Natural killer cell treated with Interleukin-12 subunit alpha and Interleukin-12 subunit beta and Interleukin-15 and Interleukin-18, amount 100 ng/mL, for 72 hours (primary cell): ENCODE measurements at places on chromosomes 1 and 21. TPM values are rescaled to one million over a fixed set of nuclear protein-coding genes. Genes with fewer than 3 reads are reported as not detected.

Gene PTPN22
- 26.0 TPM for total RNA-seq

Gene ARHGAP30
- total RNA-seq = 250 TPM

DNA sequence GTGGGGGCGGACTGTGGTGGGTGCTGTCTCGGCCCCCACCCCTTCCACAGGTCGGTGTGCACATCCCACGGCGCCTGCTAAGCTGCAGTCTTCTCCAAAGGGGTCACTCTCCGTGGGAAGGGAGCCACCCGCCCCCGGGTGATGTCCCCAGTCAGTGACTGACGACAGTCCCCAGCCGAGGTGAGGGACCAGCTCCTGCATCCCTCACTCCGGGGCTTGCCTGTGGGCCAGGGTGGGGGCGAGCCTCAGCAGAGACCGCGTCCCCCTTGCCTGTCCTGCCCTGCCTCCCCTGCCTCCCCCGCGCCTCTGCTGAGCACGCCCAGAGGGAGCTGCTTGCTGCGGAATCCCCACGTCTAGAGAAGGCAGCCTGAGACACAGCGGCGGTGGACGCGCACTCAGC is 35.9 kb upstream of the PDE9A start:
- H3K36me3 ChIP-seq = no peaks in the 10 kb centered on the region
- H3K4me3 ChIP-seq = no peak overlapping the region

- H3K27ac ChIP-seq = peak overlapping the region; percentile 4
- H3K36me3 ChIP-seq = peaks cover 4% of the 10 kb centered on the region
- H3K27me3 ChIP-seq = no peaks in the 10 kb centered on the region
- no peak overlapping the region for H3K4me3 ChIP-seq
These were observed 25.4 kb downstream of the ECE1 start for GRCh38 chr1:21264898-21265297.

- no peaks in the 10 kb centered on the region for H3K36me3 ChIP-seq
- no peaks in the 10 kb centered on the region for H3K27me3 ChIP-seq
- peaks cover 19% of the 10 kb centered on the region for H3K4me1 ChIP-seq
- DNase-seq = no peak
- H3K27ac ChIP-seq = no peak overlapping the region
These were observed 235.1 kb upstream of the B3GALT2 start for GRCh38 chr1:193421487-193421886.

DNA sequence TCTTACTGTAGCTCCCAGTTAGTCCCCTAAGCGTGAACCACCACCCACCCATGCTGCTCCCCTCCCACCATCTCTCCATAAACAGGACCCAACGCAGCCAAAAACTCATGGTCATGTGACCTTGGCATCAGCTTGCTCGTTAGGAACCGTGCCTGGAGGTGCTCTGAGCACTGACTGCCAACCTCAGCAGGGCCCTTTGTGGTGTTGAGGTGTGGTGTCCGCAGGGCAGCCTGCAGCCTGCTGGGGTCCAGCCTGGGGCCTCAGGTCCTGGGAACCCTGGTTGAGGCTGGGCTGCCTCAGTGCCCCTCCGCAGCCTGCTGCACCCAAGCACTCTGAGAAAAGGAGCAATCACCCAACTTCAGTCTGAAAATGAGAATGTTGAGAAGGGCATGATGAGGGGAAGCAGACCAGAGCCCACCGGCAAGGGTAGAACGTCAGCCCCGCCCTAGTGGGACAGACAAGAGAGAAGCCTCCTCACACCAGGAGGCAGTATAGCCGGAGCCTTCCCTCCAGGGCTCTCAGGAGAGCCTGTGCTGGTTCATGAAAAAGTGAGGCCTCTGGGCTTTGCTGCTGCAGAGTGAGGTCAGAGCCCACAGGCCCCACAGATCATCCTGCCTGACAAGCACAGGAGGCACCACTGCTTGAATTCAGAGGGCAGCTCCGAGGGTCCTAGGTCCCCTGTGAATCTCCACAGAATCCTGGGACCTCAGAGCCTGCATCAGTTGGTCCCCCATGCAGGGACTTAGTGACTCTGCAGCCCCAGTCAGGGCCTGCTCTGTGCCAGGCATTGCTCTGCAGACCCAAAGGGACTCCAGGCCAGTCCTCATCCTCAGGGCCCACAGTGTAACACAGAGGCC is 4.9 kb upstream of the COL6A2 start:
- no peak overlapping the region for H3K4me3 ChIP-seq
- peak; percentile 49 for DNase-seq
- no peak overlapping the region for H3K27ac ChIP-seq
- H3K4me1 ChIP-seq = peaks cover 10% of the 10 kb centered on the region
- H3K27me3 ChIP-seq = peaks cover 10% of the 10 kb centered on the region
